Right lung (tissue), 10 donors: ENCODE measurements at places on chromosomes 3 and 15.

- no peak for DNase-seq
Measured at GRCh38 chr3:132569153-132569552, 27.9 kb upstream of the ACKR4 start.

GRCh38 chr15:33693166-33693800 lies 275.0 kb upstream of the CHRM5 start:
- no peak for DNase-seq

GRCh38 chr3:164352991-164353390 lies 725.3 kb downstream of the SI start:
- DNase-seq = no peak

- no peak for DNase-seq
Measured at GRCh38 chr3:110958313-110959147, 113.1 kb upstream of the NECTIN3 start.

DNA sequence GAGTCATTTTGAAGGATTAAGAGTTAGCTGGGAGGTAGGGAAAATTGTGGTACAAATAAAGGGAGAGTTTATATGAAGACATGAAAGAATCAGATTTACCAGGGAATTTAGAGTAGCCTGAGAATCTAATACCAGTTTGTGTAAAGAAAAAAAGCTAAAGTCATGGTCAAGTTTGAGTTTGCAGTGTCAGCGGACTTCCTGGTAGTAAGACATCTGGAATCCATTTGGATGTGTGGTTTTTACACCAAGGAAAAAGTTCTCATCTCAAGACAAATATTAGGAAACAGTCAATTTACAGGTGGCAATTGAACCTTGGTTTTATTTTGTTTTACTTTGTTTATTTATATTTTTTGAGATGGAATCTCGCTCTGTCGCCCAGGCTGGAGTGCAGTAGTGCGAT lies 1.5 kb upstream of the P2RY12 start:
- no peak for DNase-seq

- DNase-seq = peak; percentile 8
Measured at GRCh38 chr3:3586843-3587646, 212.2 kb upstream of the LRRN1 start.

DNA sequence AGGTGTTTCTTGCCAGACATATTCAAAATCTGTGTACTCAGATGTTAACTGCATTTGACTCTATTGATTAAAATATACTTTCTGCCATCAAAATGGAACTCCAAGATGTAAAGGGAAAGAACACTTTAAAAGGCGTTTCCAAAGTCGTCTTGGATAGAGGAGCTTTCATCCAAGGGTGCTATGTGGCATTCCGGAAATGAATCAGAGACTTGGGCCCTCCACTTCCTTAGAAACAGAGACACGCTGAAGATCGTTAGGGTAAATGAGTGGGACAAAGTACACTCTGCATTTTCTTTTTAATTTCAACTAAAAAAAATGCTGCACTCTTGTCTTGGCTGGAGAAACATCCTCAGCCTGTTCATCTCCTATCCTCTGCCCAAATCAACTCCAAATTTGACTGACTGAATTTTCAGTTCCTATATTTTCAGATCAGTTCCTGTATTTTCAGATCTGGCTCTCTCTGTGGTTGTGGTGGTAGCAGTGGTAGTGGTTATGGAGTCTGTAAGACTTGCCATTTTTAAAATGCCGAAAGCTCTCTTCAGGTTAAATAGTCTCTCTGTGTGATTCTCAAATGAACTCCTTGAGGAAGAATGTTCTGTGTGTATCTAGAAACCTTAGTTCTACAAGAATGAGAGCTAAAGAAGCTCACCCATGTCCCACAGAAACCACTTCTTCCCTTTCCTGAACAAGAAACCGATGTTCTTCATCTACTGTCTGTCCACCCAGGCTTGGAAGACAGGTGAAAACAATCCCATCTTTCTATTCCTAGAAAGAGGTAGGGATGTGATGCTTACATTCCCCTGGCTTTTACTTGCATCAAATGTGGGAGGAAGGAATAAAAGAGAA lies 156.8 kb upstream of the ICE2 start:
- no peak for DNase-seq

DNA sequence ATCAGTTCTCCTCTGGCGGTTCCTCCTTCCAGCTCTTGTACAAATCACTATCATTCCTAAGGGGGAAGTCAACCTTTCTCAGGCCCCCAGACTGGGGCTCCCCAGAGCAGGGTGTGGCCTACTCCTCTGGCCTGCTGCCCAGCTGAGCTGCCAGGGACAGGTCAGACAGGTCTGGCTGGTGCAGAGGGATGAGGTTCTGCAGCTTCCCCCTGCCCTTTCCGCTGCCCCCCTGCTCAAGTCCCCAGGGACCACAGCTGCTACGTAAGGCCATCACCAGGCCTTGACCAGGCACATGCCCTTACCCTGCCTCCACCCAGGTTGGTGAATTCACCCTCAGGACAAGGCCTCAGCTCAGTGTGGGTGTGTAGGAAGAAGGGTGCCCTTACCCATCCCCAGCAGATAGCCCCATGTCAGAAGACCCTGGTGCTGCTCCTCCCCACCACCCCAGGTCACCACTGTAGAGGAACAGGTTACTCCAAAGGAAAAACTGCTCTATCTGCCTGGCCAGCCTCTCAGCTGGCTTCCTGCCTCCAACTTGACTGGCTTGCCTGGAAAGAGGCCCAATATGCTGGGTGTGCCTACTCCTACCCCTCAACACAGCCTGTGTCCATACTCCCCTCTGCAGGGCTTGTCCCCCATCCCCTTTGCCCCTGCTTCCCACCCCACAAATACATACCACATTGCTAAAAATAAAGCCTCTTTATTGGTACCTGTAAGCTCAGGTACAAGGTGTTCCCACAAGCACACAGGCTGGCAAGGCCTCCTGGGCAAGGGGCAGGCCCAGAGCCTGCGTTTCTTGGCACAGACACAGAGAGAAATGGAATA lies 12.0 kb downstream of the CSRNP1 start:
- DNase-seq = no peak

DNA sequence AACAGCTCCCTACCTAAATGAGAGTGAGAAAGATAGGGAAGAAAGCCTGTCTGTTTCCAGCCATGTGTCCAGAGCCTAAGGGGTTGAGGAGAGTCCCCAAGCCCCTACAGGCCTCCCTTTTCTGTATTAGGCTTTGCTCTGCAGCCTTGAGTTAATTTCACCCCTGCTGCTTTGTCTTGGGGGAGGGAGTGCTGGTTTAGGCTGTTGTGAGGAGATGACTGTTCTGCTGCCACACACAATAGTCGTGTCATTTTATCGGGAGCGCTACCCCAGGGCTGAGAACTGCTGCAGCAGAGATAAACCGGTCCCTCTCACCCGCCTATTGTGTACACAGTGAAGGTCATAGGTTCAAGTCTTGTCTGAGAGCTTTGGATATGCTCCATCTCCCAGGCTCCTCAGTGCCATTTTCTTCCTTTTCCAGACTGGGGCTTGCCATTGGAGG lies 1.4 kb downstream of the ZNF609 start:
- DNase-seq = peak; percentile 25

GRCh38 chr3:115475178-115476041 lies 147.9 kb upstream of the GAP43 start:
- DNase-seq = no peak

DNA sequence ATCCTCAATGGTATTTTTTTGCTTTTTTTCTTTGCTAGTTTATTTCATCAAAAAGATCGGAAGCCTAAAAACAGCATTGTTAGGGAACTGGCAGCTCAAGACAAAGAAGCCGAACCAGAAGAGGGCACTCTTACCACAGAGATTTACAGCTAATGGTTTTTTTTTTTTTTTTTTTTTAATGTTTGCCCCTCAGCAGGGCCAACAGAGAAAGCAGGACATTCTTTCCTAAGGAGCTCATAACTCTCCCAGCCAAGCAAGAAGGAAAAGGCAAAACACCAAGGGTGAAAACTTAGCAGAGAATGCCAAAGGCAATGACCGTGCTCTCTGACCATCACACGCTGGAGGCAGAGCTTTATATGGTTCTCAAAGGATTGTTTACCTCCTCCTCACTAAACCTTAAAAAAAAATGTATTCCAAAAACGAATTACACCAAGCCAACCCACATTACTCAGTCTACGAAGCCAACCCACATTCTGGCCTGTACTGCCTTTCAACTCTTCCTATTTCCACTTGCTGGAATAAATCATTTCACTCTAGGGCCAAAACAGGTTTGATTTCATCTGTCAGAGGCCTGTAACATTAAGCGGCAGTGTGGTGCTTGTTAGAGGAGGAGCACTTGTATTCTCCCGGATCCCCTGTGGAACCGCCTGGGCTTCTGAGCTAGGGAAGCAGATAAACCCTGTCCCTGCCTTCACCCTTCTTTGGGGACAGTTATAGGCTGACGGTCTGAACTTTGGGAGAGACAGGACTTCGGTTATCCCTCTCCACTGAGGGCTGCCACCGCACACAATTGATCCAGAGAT lies 35.6 kb upstream of the GYG1 start:
- peak; percentile 76 for DNase-seq

DNA sequence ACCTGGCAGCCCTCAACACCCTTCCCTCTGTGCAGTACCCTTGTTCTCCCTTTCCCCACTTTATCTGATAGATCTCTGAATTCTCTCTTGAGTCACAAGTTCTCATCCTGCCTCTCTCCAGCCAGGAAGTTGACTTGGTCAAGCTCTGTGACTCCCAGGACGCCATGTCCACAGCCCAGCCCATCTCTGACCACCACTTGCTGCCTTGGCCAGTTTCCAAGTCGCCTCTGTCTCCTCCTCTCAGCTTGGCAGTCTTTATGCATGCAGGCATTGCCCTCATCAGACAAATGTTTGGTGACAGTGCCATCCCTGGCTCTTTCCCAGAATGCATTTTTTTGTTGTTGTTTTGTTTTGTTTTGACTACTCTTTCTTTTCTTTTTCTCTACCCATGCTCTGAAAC lies 25.7 kb downstream of the ZNF35 start:
- DNase-seq = no peak

- no peak for DNase-seq
Measured at GRCh38 chr3:108123326-108123725, 32.5 kb upstream of the CD47 start.

DNA sequence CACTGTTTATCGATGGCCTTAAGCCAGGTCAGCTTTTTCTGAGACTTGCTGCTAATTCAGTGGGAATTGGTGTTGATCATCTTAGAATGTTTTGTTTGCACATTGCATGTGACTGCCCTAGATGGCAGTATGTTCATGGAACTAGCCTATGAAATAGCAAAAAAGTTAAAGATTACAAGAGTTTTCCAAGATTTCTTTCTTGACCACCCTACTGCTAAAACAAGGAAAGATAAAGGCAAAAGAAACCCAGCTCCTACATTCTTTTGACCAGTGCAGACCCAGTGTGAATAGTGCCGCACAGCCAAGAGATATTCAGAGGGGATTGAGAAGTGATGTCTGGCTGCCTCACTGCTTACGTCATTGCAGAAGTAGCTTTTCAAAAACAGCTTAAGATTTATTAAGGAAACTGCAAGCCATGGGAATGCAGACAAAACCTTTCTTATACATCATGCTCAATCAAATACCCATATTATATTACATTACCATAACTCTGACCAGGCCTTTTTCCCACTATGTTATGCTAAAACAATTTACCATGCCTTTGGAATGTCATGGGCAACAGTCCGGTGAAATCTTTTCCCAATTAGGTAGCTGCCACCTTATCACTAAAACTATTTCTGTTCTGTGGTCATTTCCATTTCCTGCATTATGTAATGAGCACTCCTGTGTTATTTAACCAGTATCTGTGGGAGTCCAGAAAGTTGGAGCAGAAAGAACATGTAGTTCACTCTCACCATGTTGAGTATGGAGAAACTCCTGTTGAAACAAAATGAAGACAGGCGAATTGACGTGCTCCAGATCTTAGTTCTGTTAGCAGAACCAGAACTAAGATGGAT lies 6.0 kb downstream of the PHLDB2 start:
- DNase-seq = no peak

DNA sequence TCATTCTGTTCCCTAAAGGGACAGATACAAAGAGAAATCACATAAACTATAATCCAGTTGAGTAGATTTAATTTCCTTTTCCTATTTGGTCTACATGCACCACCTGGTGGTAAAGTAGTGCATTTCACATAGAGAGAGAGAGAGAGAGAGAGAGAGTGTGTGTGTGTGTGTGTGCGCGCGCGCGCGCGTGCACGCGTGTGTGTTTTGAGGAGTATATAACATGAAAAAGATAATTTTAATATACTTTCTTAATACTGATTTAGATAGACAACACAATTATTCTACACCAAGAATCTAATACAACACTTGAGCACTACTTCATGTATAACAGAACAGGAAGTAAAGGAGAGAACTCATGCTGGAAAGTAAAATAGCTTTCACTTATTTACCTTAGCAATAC lies 1.1 kb upstream of the FGF7 start:
- DNase-seq = peak; percentile 61

GRCh38 chr3:5227812-5228211 lies 40.3 kb downstream of the EDEM1 start:
- no peak for DNase-seq

DNA sequence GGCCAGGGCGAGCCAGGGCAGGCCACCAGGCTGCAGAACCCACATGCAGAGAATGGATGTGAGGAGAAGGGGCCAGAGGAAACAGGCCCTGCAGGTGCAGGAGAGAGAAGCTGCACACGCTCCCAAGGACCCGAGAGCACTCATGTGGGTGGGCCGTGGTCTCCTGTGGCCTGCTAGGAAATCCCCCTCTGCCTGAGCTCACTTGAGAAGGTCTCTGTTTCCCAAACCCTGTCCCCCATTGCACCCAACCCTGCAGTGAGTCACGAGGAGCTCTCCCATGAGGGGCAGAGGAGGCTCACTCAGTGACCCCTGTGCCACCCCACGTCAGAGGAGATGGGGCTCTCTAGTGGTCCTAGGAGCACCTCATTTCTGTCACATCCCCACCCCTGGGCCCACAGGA lies 111.1 kb downstream of the KLF13 start:
- no peak for DNase-seq
